T follicular helper cell (primary cell): ENCODE measurements at places on chromosomes 1 and 21.

DNA sequence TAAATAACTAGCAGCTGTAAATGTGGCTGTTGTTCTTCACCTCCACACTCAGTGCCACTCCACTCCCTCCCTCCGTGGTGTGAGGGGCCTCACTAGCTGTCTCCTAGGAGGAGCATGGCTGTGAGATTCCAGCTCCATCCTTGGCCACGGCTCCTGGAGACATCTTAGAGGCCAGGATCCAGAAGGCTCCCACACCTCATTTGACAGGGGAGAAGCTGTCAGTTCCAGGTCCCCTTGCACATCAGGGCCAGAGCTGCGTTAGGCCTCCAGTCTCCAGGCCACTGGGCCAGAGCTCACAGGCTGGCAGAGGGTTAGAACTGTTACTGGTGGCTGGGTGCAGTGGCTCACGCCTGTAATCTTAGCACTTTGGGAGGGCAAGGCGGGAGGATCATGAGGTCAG lies 15.0 kb downstream of the PCSK9 start:
- DNase-seq = no peak

GRCh38 chr1:43107664-43108063 lies 64.4 kb downstream of the EBNA1BP2 start:
- DNase-seq = no peak

GRCh38 chr1:157992031-157992832 lies 1.2 kb upstream of the KIRREL1 start:
- no peak for DNase-seq

GRCh38 chr21:42929969-42930368 lies 4.5 kb upstream of the ERVH48-1 start:
- DNase-seq = no peak
